ENCODE measurements at places on chromosomes 6 and 20. TPM values are rescaled to one million over a fixed set of nuclear protein-coding genes. Genes with fewer than 3 reads are reported as not detected.
A peak's percentile ranks its signal among the peaks of the same experiment; 100 is the strongest.

TOX2 gene
- not detected for total RNA-seq

PRL gene
- total RNA-seq: not detected

SNPH gene
- total RNA-seq: 11.1 TPM

SLC22A3 gene
- total RNA-seq: 2.4 TPM

TCP11 gene
- total RNA-seq: 2.0 TPM

ENPP4 gene
- total RNA-seq: 2.3 TPM

FOXO3 gene
- total RNA-seq: 8.8 TPM

HTR1B gene
- not detected for total RNA-seq

CST2 gene
- total RNA-seq: 270 TPM

BTN1A1 gene
- not detected for total RNA-seq

DTNBP1 gene
- 14.4 TPM for total RNA-seq

TDRD6 gene
- total RNA-seq: not detected

MAPK13 gene
- total RNA-seq: 1.5 TPM

FIG4 gene
- 9.4 TPM for total RNA-seq

TNNC2 gene
- not detected for total RNA-seq

- no peak for DNase-seq
Measured at GRCh38 chr6:56516003-56516402, 126.7 kb downstream of the DST start.

DNA sequence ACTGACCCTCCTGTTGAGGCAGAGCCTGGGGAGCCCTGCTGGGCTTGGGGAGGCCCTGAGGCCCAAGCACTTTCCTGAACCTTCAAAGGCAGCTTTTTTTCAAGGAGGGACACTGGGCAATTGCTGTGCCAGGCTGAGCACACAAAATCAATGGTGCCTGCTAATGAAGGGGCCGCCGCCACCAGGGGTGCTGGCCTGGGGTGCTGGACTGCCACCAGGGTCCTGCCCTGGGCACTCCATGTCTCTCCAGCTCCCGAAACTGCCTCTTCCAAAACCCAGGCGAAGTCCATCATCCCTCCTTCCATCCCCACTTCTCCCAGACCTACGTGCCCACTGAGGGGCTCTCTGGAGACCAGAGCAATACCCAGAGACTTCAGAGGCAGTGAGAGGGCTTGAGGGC is 145.6 kb downstream of the GRM4 start:
- DNase-seq: no peak

- DNase-seq: no peak
Measured at GRCh38 chr20:1105599-1106194, 12.7 kb upstream of the PSMF1 start.

- DNase-seq: peak; percentile 66
Measured at GRCh38 chr6:36615018-36615761, 21.0 kb downstream of the SRSF3 start.

GRCh38 chr20:55172310-55173002 is 697.1 kb downstream of the DOK5 start:
- no peak for DNase-seq

GRCh38 chr6:33696548-33697518 is 14.7 kb downstream of the UQCC2 start:
- DNase-seq: peak; percentile 53

DNA sequence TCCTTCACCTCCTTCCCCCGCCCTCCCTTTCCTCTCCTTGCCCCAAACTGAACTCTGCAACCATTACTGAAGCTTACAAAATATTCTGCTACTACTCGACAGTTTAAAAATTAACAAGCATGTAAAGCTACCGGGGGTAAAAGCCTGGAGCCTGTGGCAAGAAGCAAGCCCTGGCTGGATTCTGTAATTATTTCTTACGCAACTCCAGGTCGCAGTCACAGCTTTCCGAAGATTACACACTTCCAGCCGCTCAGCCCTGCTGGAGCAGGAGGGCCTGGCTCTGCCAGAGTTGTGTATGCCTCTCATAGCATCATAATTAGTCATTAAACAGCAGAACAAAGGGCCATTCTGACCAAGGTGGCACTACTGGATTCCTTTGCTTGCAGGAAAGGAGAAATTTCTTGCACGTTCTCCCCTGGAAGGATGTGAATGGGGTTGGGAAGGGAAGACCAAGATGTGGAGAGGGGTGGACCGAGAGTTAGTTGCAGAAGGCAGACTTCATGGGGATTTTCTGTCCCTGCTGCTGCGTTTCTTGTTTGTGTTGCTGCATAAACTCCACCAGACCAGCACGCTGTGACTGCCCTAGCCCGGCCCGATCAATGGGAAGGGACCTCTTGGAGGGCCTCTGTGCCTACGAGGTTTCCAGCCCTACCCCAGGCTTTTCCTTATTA is 23.6 kb downstream of the FOXQ1 start:
- peak; percentile 98 for DNase-seq

GRCh38 chr20:24235296-24236175 is 233.9 kb upstream of the SYNDIG1 start:
- no peak for DNase-seq

DNA sequence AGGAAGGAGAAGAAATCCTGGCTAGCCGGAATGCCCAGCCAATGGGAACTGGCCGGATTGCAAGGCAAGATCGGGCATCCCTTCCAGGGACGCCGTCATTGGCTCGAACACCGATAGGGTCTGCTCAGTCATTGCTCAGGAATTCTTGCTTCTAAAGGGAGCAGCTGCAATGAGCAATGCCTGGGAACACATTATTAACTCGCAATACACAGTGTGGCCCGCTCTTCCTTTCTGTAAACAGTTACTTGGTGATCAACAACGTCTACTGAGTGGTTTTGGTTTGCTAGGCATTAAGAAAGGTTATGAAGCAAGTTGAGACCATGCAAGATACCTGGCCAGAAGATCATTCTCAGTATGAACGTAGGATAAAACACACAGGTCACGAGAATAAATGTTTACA is 165.4 kb upstream of the CITED2 start:
- peak; percentile 94 for DNase-seq

- no peak for DNase-seq
Measured at GRCh38 chr6:143299253-143300166, 151.0 kb downstream of the ADAT2 start.

GRCh38 chr6:119511024-119511423 is 161.5 kb upstream of the MAN1A1 start:
- no peak for DNase-seq

DNA sequence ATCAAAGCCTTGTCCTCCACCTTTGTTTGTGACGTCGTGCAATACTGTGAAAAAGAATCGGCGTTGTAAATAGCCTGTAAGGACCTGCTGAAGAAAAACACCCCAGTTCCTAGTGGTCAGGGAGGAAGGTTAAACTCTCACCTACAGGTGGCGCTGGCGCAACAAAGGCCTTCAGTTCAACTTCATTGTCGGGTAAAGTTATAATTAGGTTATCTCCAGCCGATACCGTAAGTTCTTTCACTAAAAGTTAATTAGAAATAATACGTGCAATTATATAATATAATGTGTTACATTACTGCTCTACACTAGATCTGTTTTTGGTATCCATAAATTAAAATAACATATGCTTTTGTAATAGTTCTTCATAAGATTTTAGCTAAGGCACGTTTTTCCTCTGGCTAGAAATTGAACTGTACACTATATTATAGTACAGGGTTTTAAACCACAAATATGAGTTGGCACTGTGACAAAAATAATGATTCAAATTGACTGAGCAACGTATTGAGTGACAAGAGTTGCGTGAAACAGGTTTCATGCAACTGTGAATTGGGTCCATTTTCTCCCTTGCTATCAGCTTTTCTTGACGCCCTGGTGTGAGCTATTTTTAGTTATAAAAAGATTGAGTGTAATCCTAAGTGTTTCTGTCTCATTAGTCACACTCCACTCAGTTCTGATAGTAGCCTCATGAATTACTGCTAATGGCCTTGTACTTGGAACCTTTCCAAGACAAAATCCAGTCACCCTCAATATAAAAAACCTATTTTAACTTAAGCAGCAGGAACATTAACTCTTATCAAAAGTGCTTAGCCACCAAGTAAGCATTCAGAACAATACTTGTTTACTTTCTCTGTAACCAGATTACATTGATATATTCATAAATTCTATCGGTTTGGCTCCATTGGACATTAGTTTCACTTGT is 62.3 kb downstream of the KIAA0319 start:
- peak; percentile 60 for DNase-seq

DNA sequence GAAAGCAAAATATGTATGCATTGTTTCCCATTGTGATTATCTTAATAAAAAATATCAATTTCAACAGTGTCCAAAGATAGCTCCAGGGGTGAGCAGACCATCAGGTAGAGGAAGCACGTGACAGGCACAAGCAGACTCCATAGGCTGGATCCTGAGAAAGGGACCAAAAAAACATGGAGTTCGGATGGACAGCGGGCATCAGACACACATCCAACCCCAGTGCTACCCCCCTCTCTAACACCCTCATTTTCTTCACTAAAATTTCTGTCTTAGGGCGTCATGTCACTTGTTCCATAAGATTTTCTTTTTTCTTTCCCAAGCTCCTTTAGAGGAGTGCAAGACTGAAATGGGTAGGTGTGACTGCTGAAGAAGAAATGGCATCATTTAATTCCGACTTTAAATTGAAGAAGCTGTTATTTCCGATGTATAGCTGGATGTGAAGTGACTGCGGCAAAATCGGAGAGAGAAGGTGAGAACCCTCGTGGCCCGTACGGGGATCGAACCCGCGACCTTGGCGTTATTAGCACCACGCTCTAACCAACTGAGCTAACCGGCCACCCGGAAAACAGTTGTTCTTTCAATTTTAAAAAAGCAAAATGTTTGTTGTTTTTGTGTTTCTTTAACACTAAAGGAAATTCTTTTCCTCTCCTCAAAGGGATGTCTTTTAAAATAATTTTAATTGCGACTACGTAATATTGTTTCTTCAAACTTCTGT is 10.3 kb upstream of the PRSS16 start:
- peak; percentile 72 for DNase-seq

GRCh38 chr6:53290537-53291510 is 57.9 kb downstream of the ELOVL5 start:
- no peak for DNase-seq

DNA sequence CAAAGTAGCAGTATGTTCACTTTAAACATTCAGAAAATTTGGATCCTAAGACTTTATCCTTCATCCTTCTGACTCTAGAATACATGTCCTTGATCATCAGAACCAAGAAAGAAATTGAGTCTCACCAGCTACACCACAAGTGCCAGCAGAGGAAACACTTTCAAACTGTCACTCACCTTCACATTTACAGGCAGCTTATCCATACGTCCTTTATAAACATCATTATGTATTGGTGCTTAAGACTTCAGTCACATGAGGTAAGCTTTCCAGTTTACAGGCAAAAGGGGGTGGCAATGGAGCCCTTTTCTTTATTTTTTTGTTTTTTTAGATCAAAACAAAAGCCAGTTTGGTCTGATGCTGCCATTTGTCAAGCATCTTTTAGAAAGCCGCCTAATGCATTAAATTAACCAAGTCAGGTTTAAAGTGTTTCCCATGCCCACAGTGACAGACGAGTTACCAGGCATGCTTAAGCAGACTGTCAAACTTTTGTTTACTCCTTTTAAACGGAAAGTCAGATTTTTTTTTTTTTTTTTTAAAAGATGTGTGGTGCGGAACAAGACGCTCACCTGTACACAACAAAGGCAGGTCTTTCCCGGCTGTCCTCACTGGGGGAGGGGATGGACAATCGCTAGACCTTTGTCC is 952 bp upstream of the BRPF3 start:
- DNase-seq: no peak

GRCh38 chr20:9363673-9364072 is 150.7 kb upstream of the LAMP5 start:
- no peak for DNase-seq

DNA sequence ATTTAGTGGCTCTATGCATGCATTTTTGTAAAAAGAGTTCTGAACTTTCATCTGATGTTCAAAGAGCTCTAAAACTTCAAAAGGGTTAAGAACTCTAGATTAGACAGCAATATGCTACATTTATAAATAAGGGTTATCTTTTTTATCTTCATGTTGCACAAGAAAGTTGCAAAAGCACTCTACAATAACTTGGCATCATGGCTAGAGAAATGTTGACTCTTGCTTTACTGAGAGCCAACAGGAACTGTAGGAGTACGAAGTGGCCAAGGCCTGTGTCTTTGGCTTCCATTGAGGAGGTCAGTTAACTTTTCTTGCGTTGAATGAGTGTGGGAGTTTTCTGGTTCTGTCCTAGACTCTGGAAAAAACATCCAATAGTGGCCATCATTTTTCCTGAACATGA is 516.9 kb downstream of the TFAP2B start:
- DNase-seq: no peak

- peak; percentile 61 for DNase-seq
Measured at GRCh38 chr20:35467339-35468224, 12.2 kb downstream of the CEP250 start.

GRCh38 chr6:147970970-147971369 is 371.7 kb upstream of the SASH1 start:
- DNase-seq: no peak

DNA sequence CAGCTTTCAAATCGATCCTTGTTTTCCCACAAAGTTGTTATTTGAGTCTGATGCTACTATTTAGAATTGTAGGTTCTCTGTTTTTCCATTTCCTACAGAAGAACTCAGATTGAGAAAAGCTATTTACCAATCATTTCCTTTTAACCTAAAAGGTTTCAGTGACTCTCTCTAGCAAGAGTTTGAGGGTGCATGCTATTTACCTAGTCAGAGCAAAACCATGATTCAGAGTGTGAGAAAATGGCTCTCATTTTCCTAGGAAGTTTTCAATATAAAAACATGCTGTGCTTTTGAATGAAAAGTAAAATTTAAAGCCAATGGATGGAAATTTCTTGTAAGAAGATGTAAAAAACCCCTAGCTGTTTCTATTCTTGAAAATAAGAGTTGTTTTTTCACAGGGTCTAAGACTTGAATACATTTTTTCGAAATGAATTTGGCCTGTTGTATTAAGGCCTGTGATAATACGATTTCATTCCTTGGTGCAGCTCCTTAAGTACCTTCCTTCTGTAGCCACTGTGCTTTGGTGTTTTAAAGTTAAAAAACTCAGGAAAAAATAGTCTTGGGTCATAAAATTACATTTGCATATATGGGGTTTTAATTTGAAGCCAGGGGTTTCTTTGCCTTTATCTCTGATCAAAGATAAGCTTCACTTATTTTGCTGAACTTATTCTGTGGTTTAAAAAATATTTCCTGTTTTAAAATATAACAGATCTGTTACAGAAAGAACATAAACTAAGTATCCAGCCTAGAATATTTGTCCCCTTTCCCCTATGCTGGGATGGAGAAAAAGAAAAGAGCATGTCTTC is 18.0 kb upstream of the RSPH3 start:
- no peak for DNase-seq

DNA sequence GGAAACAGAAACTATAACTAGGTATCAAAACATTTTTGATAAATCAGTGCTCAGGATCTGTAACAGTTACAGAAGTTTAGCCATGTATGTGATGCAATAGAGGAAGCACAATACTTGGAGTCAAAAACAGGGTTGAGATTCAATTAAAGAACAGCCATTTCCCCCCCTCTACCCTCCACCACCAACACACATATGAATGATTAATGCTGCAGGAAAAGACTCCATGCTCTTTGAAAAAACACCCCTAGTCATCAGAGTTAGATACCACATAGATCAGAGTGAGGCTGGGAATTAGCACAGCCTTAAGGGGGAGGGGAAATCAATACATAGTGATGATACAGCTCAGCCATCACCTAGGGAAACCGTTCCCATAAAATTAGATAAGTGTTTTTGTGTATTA is 108.9 kb upstream of the EMILIN3 start:
- DNase-seq: no peak

- no peak for DNase-seq
Measured at GRCh38 chr6:109449064-109449794, 6.3 kb downstream of the MICAL1 start.

- DNase-seq: no peak
Measured at GRCh38 chr20:58706975-58707681, 14.5 kb downstream of the NPEPL1 start.

GRCh38 chr6:125732398-125732797 is 17.0 kb upstream of the HEY2 start:
- no peak for DNase-seq

GRCh38 chr6:37763413-37763812 is 56.1 kb upstream of the ZFAND3 start:
- DNase-seq: no peak

Measured in Caki2 (cell line).